ENCODE measurements at places on chromosomes 4 and X.

- no peak for DNase-seq
Observed at GRCh38 chrX:126124721-126125120, 41.4 kb downstream of the DCAF12L2 start.

- no peak for DNase-seq
Observed at GRCh38 chrX:24248042-24248441, 65.8 kb downstream of the SUPT20HL2 start.

DNA sequence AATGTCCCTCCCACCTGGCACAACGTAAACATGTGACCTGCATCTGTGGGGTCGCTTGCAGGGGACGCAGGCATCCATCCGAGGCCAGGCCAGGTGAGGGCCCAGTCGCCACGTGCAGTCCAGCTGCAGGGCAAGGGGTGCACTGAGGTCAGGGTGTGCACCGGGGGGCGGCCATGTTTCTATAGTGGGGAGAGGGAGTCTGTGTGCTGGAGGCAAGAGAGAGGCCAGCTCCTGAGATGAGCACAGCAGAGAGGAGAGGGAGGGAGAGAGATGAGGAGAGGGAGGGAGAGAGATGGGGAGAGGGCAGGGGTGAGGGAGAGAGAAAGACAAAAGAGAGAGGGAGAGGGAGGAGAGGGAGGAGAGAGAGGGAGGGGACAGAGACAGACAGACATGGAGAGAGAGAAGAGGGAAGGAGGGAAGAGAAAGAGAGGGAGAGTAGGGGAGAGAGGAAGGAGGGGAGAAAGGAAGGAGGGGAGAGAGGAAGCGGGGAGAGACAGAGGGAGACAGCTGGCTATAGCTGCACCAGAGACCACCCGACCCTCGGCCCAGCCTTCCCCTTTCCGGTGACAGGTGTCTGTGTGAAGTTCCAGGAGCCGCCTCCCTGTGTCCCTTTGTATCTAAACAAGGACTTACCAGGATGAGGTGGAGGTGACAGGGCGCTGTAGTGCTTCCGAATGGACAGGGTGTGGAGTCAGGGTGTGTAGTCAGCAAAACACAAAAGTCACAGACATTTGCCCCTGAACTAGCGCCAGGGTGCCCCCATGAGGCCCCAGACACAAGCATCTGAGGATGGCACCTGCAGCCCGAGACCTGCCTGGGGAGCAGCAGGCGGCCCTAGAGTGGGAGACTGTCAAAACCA lies 68.7 kb downstream of the ADRA2C start:
- no peak for DNase-seq

- no peak for DNase-seq
Observed at GRCh38 chrX:134426281-134426680, 33.7 kb upstream of the HPRT1 start.

GRCh38 chr4:151439320-151439719 lies 30.3 kb downstream of the FHIP1A start:
- no peak for DNase-seq

DNA sequence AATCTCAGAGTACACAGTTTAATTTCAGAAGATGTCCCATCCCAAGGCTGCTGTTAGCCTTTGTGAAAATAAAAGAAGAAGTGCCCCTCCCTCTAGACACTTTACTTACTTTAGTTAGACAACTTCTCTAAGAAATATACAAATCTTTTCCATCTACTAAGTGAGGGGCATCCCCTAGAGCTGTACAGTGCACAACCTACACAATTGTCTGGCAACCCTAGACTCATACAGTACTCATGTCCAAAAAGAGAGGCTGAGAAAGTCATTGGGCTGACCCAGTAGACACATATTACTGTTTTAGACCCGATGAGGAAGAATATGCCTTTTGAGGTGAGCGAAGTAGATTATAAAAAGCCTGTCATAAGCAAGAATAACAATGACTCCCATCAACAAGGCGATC lies 297.6 kb downstream of the IDS start:
- no peak for DNase-seq

DNA sequence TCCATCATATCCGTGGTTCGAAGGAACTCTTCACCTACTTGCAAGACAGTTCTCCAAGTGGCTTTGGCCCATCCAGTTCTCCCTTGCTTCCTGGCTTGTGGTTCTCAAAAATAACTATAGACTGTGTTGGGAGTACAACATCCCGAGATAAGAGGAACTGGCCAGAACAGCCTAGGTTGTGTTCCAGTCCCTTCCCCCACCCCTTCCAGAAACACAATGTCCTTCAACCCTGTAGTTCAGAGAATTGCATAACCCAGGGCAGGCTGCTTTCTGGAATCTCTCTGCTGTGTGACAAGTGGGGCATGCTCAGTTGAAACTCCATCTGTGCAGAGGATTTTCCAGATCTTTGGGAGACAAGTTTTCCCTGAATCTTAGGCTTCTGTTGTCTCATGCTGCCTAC lies 206.5 kb downstream of the PCDH10 start:
- no peak for DNase-seq

DNA sequence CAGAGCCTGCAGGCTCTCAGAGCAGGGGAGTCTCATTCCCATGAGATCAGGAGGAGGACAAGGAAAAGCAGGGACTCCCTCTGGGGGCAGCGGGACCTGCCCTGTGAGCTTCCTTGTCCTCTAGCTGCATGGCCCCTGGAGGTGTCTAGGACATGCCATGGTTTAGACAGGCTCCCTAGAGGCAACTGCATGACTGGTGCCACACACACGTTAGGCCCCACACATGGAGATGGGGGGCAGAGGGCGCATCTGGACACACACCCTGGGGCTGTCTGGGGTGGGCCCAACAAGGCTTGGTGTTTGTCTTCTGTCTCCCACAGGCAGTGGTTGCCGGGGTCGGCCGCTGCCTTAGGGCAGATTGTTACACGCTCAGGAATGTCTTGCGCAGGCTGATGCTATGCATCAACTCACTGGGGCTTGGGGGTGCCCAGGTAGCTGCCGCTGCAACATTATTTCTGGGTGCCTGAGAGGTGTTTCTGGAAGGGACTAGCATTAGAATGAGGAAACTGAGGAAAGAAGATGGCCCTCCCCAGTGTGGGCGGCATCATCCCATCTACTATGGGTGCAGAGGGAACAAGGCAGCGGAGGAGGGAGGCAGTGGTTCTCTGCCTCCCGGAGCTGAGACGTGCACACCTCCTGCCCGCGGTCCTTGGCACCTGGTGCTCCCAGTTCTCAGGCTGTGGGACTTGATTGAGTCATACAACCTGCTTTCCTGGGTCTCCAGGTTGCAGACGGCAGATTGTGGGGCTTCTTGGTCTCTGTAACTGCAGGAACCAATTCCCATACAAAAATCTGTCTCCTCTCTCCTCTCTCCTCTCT lies 32.1 kb upstream of the GPR78 start:
- no peak for DNase-seq

DNA sequence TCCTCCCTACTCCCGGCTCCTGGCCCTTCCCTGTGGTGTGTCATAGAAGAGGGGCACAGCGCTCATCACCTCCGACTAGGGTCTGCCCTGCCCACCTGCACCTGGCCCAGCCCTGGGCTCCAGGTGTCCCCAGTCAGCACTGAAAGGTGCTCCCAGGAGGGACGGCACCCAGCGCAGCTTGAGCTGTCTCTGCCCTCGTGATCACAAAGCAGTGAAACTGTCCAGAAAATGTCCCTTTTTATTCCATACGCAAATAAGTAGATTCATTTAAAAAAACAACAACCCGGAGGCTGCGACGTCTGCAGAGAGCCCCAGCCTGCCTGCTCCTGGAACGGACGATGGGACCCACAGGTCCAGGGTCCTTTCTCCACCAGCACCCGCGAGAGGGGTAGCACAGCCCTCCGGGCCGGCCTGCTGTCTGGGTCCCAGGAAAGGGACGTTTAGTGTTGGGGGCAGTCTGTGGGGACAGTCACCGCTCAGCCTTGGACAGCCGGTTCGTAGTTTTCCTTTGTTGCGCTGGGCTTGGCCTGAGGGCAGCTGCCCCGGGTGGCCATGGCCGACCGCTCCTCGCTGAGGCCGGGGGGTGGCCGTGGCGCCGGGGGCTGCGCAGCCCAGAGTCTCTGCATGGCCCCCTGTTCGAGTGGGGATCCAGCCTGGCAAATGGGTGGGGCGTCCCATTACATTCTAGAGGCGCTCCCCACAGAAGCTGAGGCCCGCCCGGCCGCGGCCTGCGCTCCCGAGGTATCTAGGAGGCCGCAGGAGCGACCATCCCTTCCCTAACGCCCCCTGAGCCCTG lies 4.6 kb downstream of the HMX1 start:
- DNase-seq: no peak
